Effector CD8-positive, alpha-beta T cell (primary cell): ENCODE measurements at places on chromosomes 7 and 10.

GRCh38 chr10:15228426-15228825 is 59.9 kb upstream of the NMT2 start:
- DNase-seq, result no peak

GRCh38 chr7:29593459-29593858 is 29.8 kb downstream of the PRR15 start:
- no peak for DNase-seq

DNA sequence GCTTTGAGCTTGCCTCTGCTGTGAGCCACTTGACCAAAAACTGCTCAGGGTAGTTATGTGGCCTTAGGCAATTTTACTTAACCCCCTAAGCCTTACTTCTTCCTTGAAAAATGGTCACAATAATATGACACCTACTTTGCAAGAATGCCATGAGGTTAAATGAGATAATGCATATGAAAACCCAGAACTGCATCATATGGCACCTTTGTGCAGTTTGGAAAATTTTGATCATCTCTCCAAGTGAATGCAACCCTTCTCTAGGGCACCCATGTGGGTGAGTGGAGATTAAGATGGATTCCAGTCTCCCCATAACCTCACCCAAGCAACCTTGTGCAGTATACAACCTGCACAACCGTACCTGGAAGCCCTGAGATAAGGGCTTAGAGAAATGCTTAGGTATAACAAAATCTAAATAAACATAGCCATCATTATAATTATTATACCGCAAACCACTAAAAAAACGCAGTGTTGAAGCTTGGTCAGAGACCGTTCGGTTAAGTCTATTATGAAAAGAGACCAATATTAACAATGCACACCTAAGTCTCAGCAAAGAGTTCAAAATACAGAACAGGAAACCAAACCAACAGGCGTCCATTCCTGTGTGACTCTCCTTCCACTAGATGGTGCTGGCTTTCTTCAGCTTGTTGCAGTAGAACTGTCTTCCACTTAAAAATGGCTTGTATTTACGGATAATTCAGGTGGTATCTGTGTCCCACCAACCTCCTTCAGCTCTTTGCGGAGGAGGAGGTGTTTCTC is 21.0 kb upstream of the ASB15 start:
- DNase-seq, result no peak

DNA sequence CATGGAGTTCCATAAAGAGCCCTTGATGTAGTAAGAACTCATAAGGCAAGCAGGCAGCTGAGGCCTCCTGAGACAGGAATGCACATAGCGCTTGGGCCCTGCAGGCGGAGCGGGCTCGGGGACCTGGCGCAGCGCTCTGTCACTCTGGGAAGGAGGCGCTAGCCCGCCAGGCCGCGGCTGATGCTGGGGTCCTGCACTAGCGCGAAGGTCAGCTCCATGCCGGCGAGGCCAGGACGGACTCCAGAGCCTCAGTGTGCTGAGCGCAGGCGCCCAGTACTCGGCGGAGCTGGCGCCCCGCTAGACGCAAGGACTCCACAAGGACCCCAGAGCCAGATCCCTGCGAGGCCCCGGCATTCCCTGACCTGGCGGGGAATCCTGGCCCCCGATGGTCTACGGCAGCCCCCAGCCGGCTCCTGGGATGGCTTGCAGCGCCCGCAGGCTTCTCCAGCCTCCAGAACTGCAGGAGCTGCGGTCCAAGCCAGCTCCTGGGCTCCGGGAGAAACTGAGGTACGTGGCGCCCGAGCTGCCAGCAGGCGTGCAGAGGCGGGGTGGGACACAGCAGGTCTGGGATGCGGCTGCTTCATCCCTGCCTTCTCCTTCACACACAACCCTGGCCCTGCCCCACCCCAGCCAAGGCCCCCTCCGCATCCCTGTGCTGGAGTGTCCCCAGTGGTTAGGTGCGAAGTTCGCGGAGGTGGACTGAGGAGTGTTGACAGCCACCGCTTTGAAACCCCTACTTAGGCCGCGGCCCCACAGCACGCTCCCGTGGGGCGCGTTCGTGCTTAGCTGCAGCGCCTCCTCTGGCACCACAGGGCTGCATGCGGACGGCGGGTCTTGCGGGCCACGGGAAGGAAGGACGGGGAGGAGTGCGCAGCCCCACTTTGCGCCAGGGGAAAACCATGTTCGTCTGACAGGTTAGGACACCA is 761.5 kb upstream of the POM121L12 start:
- DNase-seq, result no peak

- no peak for DNase-seq
These were observed 1.0 kb upstream of the ZNF800 start for GRCh38 chr7:127393368-127394058.

GRCh38 chr7:39754326-39755120 is 131.2 kb downstream of the RALA start:
- DNase-seq, result no peak

- no peak for DNase-seq
These were observed 21.3 kb upstream of the EFCAB10 start for GRCh38 chr7:105602325-105603305.

- DNase-seq, result no peak
These were observed 6.4 kb downstream of the TAS2R41 start for GRCh38 chr7:143484119-143484518.

GRCh38 chr10:90871279-90871765 is 452 bp upstream of the RPP30 start:
- peak; percentile 1 for DNase-seq

DNA sequence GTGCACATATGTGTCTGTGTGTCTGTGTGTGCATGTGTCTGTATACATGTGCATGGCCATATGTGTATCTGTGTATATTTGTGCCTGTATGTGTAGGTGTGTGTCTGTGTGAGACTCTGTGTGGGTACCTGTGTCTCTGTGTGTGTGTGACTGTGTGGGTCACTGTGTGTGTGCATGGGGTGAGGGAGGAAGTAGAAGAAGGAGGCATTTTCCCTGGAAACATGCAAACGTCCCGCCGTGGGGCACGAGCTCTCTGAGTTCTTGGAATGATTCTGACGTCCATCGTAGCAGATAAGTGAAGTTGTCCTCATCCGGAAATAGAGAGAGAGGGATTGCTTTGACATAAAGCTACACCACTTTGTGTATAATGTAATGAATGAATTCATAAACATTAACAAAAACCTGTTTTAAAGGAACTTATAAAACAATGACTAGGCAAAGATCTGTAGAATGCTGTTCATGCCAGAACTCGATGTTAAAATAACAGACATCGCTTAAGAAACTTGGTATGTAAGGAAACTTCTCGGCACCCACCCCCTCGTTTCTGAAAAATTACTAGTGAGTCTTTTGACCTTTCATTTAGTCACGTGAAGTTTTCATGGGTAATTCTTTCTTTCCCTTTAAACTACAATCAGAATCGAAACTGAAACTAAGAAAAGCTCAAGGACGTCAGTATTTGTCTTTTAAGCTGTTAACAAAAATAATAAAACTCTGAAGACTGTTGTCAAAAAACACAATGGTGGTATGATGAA is 43.6 kb upstream of the KLF6 start:
- no peak for DNase-seq

- DNase-seq, result no peak
These were observed 21.6 kb upstream of the FAM180A start for GRCh38 chr7:135770139-135770710.

GRCh38 chr10:27826369-27826768 is 80.8 kb upstream of the MKX start:
- DNase-seq, result no peak

DNA sequence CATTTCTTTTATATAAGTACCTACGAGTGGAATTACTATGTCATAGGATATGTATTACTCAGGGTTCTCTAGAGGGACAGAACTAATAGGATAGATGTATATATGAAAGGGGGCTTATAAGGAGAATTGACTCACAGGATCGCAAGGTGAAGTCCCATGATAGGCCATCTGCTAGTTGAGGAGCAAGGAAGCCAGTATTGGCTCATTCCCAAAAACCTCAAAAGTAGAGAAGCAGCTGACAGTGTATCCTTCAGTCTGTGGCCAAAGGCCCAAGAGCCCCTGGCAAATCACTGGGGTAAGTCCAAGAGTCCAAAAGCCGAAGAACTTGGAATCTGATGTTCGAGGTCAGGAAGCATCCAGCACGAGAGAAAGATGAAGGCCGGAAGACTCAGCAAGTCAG is 59.8 kb downstream of the GALNT17 start:
- DNase-seq, result no peak

GRCh38 chr10:4568731-4569130 is 257.3 kb upstream of the AKR1E2 start:
- no peak for DNase-seq

GRCh38 chr7:32256811-32257210 is 186.6 kb upstream of the PDE1C start:
- no peak for DNase-seq

DNA sequence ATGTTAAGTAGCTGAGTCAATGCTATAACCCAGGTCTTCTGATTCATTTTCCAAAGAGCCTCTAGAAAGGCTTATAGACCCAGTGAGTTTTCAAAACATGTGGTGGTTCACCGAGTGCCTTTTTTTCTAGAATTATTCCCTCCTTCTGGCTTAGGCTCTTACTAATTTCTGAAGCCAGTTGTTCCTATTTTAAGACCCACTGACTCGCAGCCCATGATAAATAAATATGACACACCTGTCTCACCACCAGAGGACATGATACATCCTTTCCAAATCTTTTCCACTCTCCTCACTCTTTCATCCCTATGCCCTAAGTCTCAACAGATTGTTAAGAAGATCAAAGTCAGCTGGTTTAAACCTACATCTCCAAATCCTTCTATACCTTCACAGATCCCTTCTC is 126.0 kb upstream of the WNT16 start:
- DNase-seq, result no peak

DNA sequence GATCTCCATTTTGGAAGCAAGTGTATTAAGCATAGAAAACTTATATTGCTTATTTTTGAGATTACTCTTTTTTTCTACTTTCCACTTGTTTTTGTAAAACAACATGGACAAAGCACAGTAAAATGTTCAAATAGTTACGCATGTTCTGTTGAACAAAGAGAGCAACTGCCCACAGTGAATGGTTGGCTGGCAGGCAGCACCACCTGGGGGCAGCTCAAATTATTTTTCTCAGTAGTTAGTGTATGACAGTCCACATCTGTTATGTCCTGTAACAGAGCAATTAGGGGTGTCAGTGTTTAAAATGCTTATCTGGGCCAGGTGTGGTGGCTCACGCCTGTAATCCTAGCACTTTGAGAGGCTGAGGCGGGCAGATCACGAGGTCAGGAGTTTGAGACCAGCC is 46.1 kb upstream of the CACUL1 start:
- DNase-seq, result no peak

GRCh38 chr10:112815269-112816032 is 134.6 kb upstream of the TCF7L2 start:
- no peak for DNase-seq

DNA sequence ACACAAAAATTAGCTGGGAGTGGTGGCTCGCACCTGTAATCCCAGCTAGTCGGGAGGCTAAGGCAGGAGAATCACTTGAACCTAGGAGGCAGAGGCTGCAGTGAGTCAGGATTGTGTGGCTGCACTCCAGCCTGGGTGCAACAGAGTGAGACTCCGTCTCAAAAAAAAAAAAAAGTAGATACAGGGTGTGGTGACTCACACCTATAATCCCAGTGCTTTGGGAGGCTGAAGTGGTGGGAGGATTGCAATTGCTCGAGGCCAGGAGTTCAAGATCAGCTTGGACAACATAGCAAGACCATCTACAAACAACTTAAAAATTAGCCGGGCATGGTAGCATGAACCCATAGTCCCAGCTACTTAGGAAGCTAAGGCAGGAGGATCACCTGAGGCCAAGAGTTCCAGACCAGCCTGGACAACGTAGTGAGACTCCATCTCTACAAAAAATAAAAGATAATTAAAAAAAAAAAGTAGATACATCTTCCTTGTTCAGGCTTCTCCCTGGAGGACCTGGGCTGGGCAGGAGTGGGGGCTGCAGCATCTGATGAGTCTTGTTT is 2.0 kb downstream of the MOSPD3 start:
- no peak for DNase-seq

GRCh38 chr10:114483575-114483974 is 79.3 kb upstream of the AFAP1L2 start:
- no peak for DNase-seq

GRCh38 chr10:22491931-22492615 is 146.8 kb downstream of the SPAG6 start:
- DNase-seq, result no peak

DNA sequence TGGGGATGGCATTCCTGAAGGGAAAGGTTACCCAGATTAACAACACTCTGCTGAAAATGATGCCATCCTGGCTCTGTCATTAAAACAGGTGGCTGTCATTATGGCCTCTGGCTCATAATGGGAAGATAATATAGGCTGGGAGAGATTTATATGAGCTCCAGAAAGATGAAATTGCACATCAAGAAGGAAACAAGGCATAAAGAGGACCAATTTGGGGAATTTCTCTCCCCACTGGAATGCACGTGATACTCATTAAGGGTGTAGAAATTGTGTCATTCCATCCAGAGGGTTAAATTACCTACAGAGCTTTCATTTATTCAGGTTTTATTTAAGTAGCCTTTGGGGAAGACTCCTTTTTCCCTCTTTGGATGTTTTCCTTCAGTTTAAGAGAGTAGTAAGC is 71.6 kb upstream of the CELF2 start:
- no peak for DNase-seq

GRCh38 chr7:140640060-140640637 is 464 bp downstream of the DENND2A start:
- DNase-seq, result no peak

- no peak for DNase-seq
These were observed 6.9 kb downstream of the ITPRIP start for GRCh38 chr10:104331208-104331838.

- no peak for DNase-seq
These were observed 65.6 kb downstream of the IGF2BP3 start for GRCh38 chr7:23404546-23405239.

GRCh38 chr7:131218727-131219128 is 108.9 kb upstream of the MKLN1 start:
- no peak for DNase-seq

DNA sequence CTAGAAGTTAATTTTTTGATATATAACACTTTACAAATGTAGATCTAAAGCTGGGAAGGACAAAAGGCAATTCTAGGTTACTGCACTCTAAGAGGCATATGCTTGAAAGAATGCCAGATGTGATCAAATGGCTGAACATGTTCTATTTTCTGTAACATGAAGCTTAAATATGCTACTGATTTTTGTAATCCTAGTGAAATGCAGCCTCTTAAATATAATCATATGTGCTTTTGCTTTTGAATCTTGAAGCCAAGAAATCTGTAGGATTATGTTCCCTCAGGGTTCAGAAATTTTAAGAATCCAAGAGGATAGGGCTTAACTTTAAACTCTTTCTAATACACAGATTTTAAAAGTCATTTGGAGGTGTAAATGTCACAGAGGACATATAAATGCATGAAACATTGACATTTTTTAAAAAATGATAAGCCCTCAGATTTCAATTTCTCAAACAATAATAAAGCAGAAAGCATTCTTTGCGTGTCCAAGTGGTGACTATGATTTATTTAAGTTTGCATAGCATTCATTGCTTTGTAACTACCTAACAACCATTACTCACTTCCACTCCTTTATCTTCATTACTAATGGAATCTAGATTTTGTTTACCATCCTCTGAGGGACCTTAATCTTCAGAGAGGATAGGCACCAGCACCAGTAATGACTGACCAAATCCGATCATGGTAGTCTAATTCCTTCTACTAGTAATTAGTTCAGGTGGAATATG is 170.4 kb downstream of the MAGI2 start:
- no peak for DNase-seq

- DNase-seq, result no peak
These were observed 14.4 kb upstream of the GPR15LG start for GRCh38 chr10:84159076-84159685.

GRCh38 chr10:129464251-129464650 is 2.8 kb upstream of the MGMT start:
- DNase-seq, result no peak
